ENCODE measurements at places on chromosomes 6 and 20.

DNA sequence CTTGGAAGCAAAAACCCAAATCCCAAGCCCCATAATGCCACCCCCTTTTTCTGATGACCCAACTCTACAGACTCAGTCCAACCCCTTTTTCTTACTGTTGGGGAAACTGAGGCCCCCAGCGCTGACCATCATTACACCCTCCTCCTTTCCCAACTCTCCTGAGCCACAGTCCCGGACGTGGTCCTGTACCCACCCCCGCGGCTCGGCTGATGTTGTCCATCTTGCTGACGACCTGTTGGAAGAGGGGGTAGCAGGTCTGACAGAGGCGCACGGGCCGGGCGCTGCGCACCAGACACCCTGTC, 533 bp downstream of the OSTM1 start:
- no peak for DNase-seq

DNA sequence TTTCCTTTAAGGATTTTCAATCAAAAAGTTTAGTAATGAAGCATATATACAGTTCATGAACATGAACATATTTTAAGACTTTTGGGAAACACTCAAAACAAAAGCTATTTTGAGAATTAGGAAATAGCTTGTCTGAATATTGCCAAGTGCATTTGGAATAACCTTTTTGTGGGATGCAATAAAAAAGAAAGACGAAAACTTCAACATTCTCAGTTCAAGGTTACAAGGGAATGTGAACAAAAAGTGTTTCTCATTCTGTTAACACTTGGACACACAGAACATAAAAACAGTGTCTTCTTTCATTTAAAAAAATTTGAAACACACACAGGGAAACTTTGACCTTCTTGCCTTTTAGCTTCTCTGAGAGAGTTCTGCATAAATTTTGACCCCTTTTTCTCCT, 72.7 kb upstream of the TCF21 start:
- no peak for DNase-seq

- no peak for DNase-seq
These were observed 114.9 kb downstream of the MAP3K5 start for GRCh38 chr6:136677344-136677743.

GRCh38 chr6:18110162-18110561, 12.3 kb downstream of the NHLRC1 start:
- DNase-seq, result no peak

GRCh38 chr6:108736002-108736361, 112.2 kb upstream of the ARMC2 start:
- peak; percentile 70 for DNase-seq

GRCh38 chr6:80605165-80605989, 498.9 kb downstream of the BCKDHB start:
- DNase-seq, result no peak

GRCh38 chr20:46004187-46004586, 4.5 kb upstream of the MMP9 start:
- DNase-seq, result no peak

- no peak for DNase-seq
These were observed 6.4 kb downstream of the HINT3 start for GRCh38 chr6:125962900-125963497.

DNA sequence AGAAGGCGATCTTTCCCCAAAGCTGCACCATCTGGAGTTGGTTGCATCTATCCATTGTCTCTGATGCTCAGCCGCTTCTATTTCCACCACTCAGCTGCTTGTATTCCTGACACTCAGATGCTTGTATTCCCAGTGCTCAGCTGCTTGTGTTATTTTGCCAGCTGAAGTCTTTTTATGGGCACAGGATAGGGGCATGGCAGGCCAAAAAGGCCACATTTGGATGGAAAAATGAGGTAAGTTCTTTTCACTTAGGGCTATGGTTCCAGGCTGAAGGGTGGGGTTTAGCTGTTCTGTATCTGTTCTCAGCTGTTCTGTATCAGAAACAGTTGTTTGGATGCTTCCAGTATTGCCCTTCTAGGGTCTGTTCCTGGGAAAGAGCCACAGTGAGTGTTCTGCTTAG, 944.9 kb downstream of the QKI start:
- no peak for DNase-seq

GRCh38 chr20:19995220-19995863, 21.8 kb upstream of the NAA20 start:
- no peak for DNase-seq

- no peak for DNase-seq
These were observed 55.0 kb downstream of the SOX4 start for GRCh38 chr6:21648475-21649050.

GRCh38 chr6:39777661-39778060, 14.5 kb upstream of the DAAM2 start:
- no peak for DNase-seq

DNA sequence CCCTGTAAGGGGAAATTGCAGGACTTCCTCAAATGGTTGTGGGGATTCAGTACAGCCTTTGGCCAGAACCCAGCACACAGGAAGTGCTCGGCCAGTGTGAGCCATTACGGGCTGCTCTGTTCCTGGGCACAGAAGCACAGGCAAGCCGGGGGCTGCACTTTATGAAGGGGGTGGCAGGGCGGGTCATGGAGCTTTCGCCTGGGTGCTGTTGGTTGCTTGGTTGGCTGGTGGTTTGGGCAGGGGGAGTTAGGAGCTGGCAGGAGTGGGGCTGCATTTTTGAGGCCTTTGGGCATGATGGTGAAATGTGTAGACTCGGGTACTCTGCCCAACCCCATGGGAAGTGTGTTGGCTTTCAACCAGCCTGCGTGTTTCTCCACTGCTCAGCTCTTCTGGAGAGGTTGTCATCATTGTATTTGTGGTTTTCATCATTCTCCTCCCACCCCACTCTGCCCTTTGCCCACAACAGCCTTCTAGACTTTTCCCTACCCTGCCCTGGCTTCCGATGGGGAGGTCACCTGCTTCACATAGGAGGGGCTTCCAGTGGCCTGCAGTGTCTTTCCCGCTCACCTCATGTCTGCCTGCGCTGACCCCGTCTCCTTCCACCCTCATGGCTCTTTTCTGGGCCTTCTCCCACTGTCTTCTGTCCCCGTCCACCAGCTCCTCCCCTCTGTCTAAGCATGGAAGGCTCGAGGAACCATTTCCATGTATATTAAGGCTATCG, 16.1 kb upstream of the RBM38 start:
- no peak for DNase-seq

DNA sequence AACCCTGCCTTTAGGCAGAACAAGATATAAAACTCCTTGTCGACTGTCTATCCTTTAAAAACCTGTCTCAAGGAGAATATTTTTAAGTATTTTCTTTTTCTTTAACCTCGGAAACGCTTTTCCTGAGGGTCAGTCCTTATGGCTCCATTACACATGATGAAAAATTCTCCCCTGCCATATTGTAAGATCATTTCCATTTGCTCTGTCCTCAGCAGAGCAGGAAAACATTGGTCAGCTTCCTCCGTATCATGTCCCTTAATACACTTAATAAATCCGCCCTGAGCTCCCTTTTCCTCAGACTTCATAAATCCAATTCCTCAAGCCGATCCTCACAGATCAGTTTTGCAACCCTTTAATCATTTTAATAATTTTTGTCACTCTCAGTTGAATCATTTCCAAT, 234.5 kb upstream of the AGPAT4 start:
- DNase-seq, result no peak

DNA sequence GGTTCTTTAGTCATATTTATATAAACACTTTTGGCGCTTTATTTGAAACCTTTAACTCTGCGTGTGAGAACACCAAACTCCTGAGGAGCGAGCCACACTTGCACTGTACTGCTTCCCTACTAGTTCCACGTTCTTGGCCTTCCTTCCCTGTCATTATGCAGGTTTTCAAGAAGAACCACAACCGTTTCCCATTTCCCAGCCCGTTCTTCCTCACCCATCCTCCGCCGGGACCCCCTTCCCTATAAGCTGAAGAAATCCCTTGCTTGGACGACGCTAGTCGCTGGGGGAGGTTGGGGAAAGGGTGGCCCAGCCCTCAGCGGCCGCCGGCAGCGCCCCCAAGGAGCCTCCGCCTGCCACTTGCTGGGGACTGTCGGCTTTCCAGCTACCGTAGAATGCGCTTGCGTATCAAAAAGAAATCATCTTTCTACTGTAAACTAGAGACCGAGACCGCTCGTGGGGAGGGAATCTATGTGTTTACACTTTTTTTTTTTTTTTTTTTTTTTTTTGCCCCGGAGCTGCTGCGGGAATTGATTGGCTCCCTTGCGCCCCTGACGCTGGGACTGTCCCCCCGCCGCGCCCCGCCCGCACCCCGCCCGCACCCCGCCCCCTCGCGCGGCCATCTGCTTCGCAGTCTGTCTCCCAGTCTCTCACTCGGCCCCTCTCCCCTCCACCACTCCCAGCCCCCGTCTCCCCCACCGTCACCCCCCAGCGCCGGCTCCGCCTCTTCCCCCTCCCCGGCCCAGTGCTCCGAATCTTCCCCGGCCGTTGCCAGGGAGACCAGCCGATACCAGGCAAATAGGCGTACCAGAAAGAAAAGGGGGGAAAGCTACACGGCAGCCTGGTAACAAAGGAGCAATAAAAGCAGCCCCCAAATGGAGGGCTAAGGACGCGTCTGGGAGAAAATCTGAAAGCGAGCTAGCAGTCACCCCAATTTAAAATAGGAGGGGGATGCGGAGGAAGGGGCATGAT, 2.3 kb upstream of the MARCKS start:
- peak; percentile 93 for DNase-seq

DNA sequence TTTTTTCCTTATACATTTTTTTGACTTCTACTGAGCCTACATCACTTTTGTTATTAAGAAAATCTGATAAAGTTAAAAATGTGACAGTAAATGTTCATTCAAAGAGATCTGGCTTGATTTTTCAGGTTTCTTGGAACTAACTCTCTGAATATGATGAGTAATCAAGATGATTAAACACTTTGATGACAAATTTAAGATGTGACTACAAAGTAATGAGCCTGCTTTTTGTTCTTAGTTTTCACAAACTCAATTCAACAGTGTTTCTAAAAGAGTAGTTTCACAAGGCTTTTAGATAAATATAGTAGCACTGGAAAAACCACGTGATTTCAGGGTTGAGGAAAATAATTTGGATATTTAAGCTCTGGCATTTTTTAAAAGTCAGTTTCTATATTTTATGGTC, 37.9 kb upstream of the HDDC2 start:
- no peak for DNase-seq

DNA sequence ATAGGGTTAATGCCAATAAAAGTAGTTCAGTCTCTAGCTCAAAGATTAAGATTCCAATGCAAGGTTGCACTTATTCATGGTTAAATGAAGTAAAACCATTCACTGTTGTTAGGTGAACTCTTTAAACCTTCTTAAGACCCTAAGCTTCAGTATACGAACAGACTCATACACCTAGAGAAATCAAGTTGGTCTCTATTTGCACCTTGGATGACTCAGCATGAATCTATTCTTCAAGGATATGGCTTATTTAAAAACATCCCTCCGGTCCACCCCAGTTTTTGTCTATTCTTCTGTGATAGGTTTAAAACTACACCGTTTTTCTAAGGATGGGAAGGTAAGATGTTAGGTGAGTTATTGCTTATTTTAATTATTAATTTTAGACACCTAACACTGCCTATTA, 932 bp upstream of the TAAR9 start:
- no peak for DNase-seq

DNA sequence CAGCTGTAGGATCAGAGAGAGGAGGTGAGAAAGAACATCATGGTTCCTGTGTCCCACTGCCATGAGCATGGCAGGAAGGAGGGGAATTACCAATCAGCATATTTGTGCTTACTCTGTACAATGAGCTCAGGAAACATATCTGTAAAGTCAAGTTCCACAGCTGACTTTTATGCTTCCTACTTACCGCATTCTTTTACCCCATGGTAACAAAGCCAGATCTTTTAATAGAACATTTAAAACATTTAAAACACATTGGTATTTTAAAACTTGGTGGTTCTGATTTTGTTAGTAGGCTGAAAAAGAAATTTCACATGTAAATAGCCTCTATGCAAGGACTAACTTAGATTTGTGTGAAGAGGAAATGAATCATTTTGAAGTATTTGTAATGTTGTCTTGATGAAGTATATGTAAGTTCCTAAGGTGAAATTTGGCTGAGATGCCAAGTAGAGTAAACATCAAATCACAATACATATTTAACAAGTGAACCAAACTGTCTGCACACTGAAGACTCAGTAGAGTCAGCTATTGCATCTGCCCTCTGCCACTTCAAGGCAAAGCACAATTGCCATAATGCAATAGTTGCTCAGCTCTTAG, 114.7 kb downstream of the GJA10 start:
- DNase-seq, result no peak

GRCh38 chr6:32439602-32440214, at the start of gene HLA-DRA:
Gene HLA-DRA, plus strand, starts transcription at chr6:32439887. Its CDS starts 64 bp downstream, at chr6:32439951.
- no peak for DNase-seq

DNA sequence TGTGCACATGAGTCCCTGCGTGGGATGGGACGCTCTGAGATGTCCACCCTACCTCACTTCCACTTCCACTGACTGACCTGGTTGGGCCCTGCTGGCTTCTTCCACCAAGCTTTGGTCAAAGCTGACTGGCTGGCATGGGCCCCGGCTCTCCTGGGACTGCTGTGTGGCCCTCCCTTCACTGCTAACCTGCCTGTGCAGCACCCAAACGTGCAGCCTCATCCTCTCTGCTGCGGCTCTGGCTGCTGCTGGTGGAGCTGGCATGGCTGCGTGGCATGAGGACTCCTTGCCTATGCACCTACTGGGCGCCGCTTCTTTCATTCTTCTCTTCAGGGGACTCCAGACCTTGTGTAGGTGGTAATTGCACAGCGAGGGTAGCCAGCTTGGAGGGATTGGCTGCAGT, 18.7 kb upstream of the IP6K3 start:
- no peak for DNase-seq

DNA sequence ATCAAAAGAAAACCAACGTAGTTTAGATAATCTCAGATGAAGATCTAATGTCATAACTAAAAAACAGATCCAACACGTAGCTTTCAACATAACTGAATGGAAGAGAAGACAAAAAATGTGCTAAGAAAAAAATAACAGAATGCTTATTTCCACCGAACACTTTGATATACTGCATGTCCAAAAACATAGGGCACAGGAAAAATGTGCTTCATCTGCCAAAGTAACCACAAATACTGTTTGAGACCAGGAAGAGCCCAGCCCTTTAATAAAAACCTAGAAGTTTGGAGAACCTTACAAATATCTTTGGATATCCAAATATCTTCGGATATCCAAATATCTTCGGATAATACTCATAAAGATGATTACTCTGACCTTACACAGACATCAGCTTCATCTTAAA, 19.8 kb downstream of the LAMA4 start:
- DNase-seq, result no peak

DNA sequence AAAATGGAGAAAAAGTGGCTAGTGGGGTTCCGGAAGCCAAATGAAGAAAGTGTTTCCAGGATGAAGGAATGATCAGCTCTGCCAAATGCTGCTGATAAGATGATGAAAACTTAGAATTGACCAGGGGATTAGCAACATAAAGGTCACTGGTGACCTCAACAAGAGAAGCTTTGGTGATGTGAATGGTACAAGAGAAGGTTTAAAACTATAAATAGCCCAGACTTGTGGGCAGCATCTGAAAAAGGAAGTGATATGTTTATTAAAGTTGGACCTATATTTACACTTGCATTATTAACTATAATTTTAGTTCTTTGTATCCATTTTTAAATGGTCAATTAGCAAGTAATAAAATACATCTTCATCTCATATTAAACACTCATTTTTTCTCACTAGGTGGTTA, 45.1 kb downstream of the CGA start:
- no peak for DNase-seq

GRCh38 chr6:27693766-27694546, 218.2 kb downstream of the OR2B2 start:
- peak; percentile 77 for DNase-seq

Measured in islet precursor cell (in vitro differentiated cells).